ENCODE measurements at places on chromosomes 3 and 15.
A peak's percentile ranks its signal among the peaks of the same experiment; 100 is the strongest.

DNA sequence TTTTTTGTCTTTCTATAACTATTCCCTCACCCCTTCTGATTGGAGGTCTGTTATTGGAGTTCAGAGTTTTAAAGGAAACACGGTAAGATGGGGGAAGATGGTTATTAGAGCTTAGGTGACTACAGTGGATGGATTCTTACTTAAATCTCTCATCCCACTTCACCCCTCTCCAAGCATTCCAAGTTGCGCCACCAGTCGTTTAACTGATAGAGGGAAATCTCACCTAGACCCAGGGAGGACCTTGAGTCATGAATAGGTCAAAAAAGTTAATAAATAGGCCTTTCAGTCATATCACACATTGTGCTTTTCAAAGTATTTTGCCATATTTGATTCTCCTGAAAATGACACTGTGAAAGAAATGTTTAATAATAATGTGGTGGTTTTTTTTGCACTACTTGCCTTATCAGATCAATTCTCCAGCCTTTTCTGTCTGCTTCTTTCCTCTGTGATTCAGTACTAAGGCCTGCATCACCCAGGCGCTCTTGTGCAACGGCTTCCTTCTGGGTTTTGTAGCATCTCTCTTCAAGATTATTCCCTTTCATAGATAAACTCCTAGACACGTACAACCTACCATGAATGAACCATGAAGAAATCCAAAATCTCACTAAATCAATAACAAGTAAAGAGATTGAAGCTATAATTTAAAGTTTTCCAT is 100.4 kb upstream of the TGFBR2 start:
- DNase-seq: no peak

- DNase-seq: no peak
Observed at GRCh38 chr3:146653978-146654377, 48.8 kb upstream of the PLSCR5 start.

DNA sequence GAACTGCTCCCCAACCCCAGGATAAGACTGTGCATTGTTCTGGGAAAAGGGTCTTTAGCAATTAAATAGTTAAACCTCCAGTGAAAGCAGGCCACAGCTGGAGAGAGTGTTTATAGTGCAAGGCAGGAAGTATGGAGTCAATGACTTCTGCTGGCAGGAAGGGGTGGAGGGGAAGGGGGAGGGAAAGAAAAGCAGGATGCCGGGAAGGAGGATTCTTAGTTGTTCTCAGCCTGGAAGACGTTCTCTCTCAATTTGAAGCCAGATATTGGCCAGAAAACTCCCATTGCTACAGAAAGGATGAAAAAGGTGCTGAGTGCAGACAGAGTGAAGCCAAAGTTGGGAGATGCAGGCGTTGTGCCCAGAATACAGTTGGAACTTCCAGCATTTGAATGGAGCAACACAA is 35.7 kb upstream of the ACTL6A start:
- DNase-seq: peak; percentile 79

DNA sequence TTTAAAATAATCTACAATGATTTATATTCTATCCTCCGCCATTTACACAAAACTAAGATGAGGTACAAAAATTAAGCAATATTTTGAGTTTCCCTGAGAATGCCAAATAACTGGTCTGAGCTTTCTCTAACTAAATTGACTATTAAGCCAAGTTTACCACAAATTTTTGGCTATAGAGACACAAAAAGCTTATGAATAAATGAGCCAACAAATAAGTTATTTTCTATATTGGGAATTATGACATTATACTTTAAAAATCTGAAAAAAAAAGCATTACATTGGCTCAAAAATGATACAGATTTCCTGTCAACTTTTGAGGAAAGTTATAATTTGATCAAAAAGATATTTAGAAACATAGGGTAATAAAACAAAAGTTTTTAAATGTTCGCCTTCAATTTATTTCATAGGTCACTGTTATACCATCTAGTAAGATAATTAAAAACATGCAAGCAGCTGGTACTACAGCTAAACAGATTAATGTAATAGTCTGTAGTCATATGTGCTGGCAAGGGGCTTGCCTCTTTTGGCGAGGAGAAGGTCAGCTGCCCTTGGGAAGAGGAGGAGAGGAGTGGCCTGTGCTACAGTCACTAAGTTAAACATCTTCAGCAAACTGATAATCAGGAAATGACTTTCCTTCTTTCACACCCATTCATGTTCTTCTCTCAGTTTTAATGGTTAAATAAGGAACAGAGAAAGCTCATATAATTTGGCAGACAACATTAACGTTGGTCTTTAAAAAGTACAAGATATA is 318.5 kb downstream of the TBC1D5 start:
- DNase-seq: no peak

DNA sequence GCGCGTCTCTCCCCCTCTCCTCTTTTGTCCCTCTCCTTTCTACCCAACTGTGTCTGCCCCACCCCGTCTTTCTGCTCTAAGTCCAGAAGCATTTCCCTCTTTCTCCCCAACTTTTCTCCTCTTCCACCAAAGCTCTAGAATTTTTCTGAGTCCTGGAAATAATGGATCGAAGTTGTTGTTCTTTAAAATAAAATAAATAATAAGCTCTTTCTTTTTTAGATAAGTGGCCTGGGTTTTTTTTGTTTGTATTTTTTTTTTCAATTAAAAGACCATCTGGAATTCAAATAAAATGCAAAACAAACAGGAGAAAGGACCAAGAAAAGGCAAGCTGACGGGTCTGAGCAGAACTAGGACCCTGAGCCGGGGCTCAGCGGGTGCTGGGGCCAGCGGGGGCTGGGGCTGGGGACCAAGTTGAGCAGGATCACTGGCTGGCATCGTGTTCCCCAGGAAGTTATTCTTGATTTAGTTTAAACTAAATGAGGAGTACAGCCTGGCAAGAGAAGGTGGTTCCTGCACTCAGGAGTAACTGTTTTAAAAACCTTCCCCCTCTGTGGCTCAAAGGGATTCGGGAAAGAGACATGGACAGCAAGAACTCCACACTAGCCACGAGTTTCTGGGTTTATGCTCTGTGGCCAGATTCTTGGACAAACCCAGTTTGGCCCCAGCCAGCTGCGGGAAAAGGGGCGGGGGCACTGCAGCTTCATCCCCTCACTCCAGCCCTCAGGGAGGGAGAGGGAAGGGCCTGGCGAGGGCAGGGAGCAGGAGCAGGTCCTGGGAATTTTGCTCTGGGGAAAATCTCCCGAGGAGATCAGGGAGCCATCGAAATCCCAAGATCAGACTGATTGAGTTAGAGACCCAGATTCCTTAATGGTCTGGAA is 8.4 kb downstream of the GATA2 start:
- no peak for DNase-seq

- DNase-seq: no peak
Observed at GRCh38 chr3:114804099-114804498, 343.0 kb downstream of the ZBTB20 start.

Data from COR-L47 (cell line).